ENCODE measurements at places on chromosomes 2 and 18.

DNA sequence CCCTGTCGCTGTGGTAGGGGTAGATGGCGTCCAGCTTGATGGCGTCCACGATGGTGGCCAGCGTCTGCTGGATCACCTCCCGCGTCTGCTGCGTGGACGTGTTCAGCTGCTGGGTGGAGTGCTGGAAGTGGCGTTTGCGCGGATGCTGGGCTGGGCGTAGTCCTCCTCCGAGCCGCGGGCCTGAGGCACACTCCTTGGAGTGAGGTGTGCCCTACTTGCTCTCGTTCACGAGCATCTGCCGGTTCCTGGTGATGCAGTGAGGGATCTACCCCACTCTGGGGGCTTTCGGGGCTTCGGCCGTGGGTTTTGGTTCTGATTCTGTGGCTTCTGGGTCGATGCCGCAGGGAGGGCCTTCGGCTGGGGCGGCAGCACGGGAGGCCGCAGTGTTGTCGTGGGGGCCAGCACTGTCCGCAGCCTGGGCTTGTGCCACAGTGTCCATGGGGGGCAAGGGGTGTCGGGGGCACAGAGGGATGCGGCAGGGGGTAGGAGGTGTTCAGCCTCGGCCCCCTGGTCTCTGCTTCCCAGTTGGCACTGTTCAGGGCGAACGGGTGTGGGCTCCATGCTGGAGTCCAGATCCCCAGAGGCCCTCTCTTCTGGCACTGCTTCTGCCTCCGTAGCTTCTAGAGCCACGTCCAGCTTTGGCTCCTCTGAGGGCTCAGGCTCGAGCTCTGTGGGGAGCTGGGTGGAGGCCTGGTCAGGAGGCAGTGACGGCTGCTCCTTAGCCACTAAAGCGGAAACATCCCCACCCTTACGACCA, 890.6 kb upstream of the LRRTM1 start:
- DNase-seq: no peak

DNA sequence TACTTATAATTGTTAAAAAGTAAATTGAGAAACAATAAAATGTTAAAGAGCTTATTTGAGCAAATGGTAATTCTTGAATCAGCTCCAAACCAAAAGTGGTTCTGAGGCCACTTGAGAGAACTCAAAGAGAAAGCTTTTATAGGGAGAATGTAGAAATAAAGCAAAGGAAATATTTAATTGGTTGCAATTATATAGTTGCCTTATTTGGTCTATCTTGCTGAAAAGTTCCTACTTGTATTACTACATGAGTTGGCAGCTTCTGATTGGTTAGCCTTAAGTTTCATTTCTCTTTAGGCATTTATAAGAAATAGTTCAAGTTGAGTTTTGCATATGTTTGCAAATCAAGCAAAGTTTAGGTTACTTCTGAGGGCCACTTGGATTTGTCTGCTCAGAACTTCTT, 38.1 kb downstream of the SCN2A start:
- DNase-seq: no peak

- DNase-seq: no peak
Observed at GRCh38 chr2:44967727-44968432, 26.4 kb downstream of the SIX3 start.

- no peak for DNase-seq
Observed at GRCh38 chr18:293536-293935, 25.7 kb upstream of the THOC1 start.

DNA sequence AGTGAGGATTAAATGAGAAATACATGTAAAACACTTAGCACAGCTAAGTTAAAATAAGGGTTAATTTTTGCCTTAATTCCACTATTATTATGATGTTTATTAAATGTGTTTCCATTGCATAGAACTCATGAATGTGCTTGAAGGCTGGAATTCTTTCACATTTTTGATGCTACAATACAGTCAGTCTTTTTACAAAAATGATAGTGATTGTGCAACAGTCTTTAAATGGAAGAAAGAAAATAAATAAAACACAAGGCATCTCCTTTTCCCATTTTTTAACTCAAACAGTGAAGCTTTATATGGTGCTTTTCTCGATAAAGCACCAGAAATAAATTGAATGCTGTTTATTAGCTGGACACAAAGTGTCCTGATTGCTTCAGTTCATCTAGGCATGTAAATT, 123.9 kb downstream of the MAP2 start:
- no peak for DNase-seq

DNA sequence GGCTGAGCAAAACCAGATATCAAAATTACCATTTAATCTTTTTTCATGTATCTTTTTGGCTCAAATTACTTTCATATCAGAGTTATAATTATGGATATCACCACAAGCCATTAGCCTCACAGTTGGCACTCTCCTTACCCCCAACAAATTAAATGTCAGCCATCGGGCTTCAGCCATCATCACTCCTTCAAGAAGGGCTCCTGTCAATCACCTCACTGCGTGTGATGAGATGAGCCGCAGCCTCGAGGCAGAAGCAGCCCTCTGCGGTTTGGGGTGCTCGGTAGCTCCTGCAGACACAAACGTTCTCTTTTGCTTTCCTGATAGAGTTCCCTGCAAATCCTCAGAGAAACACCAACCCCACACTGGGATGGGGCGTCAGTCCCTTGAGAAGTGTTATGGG, 94.1 kb downstream of the DNER start:
- no peak for DNase-seq

DNA sequence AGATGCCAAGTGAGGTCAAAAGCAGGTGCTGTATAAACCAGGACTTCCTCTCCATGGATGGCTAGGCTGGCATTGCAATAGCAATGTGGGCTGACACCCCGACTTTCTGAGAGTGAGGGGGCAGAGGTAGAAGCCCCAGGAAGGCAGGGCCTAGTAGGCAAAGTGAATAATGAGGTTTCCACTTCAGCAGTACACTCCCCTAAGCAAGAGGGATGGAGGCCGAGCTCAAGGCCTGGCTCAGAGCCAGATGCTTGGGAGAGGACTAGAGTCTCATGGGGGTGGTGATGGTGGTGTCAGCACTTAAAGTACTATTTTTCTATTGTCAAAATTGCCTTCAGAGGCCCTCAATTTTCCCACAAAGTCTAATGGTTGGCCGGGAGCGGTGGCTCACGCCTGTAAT, 41.6 kb upstream of the HK2 start:
- no peak for DNase-seq

- no peak for DNase-seq
Observed at GRCh38 chr18:10100941-10101701, 187.3 kb downstream of the VAPA start.

DNA sequence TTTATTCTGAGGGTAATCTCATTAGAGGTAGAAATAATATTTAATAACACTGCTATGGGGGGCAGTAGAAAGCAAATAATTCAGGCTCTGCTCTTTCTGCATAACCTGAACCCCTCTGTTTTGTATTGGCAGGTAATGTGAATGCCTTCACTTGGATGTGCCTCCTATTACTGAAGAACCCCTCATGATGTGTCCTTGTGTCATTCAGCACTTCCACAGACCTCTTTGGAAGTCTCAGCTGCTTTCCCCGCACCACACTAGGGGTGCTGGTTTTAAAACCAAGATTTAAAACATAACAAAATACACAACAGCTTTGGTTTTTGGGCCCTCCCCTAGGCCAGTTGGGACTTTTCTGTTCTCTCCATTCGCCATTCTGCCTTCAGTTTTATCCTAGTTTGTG, 281.7 kb upstream of the MC4R start:
- no peak for DNase-seq

GRCh38 chr2:205270689-205271088, 411.6 kb upstream of the NRP2 start:
- DNase-seq: no peak

DNA sequence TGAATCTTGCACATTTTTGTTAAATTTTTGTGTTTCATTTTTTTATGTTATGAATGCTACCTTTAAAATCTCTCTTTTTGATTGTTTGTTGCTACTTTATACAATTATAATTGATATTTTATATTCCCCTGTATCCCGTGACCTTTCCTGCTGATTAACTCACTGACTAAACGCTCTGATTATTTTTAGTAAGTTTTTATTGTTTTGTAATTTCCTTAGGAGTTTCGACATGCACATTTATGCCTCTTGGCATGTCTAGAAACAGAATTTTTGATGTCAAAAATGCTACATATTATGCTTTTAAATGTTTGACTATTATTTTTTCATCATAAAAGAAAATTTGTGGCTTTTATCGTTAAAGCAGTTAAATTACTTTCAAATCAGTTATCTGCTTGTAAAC, 1131.6 kb upstream of the TMEFF2 start:
- no peak for DNase-seq

DNA sequence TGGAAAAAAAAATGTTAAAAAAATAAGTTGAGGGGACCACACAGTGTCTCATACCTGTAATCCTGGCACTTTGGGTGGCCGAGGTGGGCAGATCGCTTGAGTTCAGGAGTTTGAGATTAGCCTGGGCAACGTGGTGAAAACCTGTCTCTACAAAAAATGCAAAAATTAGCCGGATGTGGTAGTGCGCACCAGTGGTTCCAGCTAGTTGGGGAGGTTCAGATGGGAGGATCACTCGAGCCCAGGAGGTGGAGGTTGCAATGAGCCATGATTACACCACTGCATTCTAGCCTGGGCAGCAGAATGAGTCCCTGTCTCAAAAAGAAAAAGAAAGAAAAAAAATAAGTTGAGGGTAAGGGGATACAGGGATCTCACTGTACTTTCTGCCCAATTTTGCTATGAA, 6.1 kb upstream of the KYNU start:
- DNase-seq: no peak

DNA sequence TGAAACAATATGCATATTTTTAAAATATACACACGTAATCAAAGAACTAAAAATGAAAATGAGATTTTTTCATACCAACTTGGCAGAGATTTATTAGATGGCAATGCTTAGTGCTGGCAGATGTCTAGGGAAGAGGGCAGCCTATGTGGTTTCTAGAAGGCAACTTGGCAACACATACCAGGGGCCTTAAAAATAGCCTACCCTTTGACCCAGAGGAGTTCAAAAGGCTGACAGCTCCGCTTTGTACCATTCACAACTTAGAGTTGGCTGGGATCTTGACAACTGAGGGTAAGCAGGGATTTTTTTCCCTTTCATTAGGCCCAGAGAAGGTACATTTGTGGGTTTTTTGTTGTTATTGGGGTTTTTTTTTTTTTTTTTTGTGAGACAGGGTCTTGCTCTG, 26.4 kb upstream of the GPR55 start:
- DNase-seq: no peak

- DNase-seq: peak; percentile 39
Observed at GRCh38 chr2:201260302-201260800, at the start of gene CASP8. Gene CASP8 (plus strand): TSS chr2:201260536. CDS start chr2:201266487, 5,951 bp downstream.

DNA sequence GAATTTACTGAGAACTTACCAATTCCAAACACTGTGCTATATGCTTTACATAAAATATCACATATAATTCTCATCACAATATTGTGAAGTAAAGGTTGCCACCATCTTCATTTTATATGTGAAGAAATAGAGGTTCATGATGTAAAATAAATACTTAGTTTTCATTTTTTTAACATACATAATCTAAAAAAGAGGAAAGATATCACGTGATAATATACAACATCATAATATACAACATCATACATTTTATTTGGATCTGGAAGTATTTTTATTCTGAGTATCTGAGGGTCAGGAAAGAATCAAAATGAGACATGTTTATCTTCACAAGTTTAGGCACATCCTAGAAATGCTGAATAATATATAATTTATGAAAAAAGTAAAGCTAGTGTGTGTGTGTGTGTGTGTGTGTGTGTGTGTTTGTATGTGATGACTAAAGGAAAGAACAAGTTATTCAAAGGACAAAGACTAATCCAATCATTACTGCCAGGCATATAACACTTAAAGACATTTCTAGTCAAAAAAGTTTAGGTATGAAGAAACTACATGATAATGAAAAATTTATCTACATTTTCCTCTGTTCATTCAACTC, 65.5 kb upstream of the ARHGAP15 start:
- DNase-seq: no peak

- no peak for DNase-seq
Observed at GRCh38 chr2:62526531-62527381, 20.8 kb upstream of the TMEM17 start.

GRCh38 chr2:129724021-129724757, 255.3 kb upstream of the RAB6C start:
- no peak for DNase-seq

- no peak for DNase-seq
Observed at GRCh38 chr18:23538001-23538400, 34.7 kb downstream of the RMC1 start.

DNA sequence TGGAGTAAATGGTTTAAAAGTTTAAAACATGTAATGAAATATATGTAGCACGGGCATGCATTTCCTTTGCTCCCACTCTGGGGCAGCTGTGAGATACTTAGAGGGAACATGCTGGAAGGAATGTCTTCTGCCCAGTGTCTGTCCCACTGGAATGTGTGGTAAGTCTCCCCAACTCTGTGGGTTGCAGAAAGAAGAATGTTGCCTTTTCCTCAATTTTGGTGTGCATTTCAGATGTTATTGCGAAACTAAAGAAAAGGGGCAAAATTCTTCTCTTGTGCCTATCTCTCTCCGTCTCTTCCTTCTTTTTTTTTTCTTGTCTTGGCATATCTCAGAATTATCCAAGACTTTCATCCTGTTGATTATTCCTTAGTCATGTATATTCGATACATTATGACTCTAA, 201.1 kb downstream of the SH3RF3 start:
- no peak for DNase-seq

DNA sequence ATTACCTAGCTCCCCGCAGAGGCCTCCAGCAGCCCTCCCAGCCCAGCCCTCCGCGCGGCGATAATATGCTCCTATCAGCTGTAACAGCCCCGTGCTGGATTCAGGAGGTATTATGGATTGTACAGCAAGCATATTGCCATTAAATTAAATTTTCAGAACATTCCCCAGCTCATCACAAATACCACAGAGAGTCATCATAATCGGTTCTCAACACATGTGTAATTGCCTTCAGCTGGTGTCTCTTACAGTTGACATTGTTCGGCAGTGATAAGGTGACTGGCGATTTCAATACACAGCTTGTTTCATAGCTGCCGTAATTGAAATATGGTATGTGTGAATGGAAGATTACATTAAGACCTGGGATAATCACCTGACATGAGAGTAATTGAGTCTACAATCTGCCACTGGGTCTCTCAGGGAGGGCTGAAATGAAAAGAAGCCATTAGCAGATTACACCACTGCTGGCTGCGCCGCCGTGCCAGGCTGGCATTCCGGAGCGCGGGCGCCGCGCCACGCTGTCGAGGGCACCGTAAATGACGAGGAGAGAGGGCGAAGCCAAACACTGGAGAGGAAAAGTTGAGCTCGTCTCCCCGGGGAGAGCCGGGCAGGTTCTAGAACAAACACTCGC, 549.4 kb upstream of the SALL3 start:
- DNase-seq: no peak

DNA sequence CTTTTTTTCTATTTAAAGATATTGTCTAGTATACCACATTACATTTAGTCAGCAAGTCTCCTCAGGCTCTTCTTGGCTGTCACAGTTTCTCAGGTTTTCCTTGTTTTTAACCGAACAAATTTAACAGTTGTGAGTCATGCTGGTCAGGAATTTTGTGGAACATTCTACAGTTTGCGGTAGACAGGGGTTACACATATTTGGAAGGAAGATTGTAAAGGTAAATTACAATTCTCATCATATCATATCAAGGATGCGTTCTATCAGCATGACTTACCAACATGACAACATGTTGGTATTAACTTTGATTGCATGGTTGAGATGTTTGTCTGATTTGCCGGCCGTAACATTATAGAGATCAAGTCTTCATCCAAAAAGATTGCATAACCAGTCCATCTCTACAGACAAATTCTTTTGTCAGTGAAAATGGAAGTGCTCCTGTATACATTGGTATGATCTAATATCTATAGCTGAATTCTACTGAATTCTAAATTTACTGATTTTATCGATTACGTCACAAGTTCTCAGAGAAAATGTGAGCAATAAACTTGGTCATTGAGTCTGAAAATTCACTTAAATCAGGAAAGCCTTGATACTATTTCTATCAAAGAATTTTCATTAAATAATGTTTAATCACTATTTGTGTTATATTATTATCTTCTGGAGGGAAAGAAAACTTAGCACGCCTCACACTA, 664.4 kb upstream of the SLC8A1 start:
- DNase-seq: no peak
